ENCODE measurements at places on chromosomes 4 and X.

GRCh38 chr4:73821325-73821724 is 15.2 kb upstream of the CXCL6 start:
- no peaks in the 10 kb centered on the region for H3K27me3 ChIP-seq
- DNase-seq = no peak
- H3K27ac ChIP-seq = no peak overlapping the region
- H3K36me3 ChIP-seq = peaks cover 7% of the 10 kb centered on the region
- peaks cover 44% of the 10 kb centered on the region for H3K4me1 ChIP-seq

DNA sequence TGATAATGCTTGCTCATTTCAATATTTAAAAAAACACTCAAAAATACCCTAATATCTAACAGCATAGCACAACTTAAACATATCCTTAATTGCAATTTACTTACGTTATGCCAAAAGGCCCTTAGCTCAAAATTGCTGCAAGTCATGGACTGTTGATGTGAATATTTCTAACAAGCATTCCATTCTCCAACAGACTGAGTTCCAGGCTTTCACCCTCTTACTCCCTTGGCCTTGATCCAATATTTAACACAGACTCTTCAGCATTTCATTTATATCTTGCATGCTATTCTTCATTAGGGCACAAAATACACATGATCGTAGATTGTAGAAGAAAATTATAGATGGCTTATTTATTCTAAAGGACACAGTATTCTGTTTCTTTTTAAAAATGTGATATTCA is 96.5 kb downstream of the RNF150 start:
- no peak overlapping the region for H3K4me3 ChIP-seq
- no peaks in the 10 kb centered on the region for H3K4me1 ChIP-seq
- DNase-seq = no peak
- no peaks in the 10 kb centered on the region for H3K36me3 ChIP-seq
- no peak overlapping the region for H3K27ac ChIP-seq

- H3K27me3 ChIP-seq = no peaks in the 10 kb centered on the region
- H3K27ac ChIP-seq = peak overlapping the region; percentile 72
- peaks cover 11% of the 10 kb centered on the region for H3K4me1 ChIP-seq
- DNase-seq = peak; percentile 59
Observed at GRCh38 chr4:95129821-95130311, 372.1 kb downstream of the BMPR1B start.

GRCh38 chr4:7616193-7616592 is 181.5 kb upstream of the PSAPL1 start:
- no peak for DNase-seq
- H3K36me3 ChIP-seq = no peaks in the 10 kb centered on the region
- H3K27ac ChIP-seq = no peak overlapping the region
- H3K27me3 ChIP-seq = peaks cover 18% of the 10 kb centered on the region
- no peaks in the 10 kb centered on the region for H3K4me1 ChIP-seq

GRCh38 chr4:145045180-145045579 is 52.8 kb downstream of the ANAPC10 start:
- H3K36me3 ChIP-seq = no peaks in the 10 kb centered on the region
- no peaks in the 10 kb centered on the region for H3K4me1 ChIP-seq
- no peak for DNase-seq
- H3K27ac ChIP-seq = no peak overlapping the region

DNA sequence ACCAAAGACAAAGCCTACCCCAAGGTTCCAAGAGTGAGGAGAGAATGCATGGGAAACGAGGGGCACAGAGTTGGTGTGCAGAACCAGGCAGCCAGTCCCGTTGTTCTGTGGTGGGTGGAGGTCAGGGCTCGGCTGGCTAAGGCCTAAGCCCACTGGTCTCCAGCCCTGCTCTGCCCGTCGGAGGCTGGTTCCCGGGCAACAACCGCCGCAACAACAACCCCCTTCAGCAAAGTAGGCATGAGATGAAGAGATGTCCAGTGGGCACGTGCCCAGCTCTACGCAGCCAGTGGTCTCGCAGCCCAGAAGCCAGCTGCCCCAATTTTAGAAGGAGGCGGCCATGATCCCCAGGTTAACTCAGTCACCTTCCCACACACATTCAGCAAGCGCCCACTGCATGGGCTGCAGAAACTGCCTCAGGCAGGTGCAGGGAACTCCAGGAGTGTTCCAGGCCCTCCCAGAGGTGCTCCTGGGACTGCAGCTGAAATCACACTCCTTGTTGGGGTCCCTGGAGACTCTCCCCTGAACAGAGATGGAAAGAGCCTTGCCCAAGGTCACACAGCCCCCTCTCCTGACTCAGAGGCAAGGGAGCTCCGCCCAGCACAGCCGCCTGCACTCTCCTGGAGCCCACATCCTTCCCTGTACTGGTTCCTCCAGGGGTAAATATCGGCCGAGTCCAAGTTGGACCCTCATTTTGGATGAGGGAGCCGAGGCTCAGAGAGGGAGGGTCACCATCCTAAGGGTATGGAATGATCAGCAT is 25.4 kb upstream of the HTRA3 start:
- peaks cover 5% of the 10 kb centered on the region for H3K36me3 ChIP-seq
- H3K4me3 ChIP-seq = no peak overlapping the region
- peaks cover 18% of the 10 kb centered on the region for H3K27me3 ChIP-seq
- no peak for DNase-seq

DNA sequence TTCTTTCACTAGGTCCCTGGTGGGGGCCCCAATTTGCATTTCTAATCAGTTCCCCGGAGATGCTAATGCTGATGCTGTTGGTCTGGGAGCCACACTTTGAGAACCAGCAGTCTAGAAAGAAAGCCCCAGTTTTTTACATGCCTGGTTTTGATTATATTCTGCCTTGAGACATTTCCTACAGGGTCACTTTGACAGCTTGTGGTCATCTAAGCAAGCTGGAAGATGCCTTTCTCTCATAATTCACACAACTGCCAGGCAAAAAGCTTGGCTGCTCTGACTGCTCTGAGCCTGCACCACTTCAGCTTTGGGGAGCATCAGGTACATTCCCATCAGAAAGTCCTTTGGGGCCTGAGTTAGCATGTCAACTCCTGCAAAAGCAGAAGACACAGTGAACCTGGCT is 5.9 kb upstream of the PLAC1 start:
- no peaks in the 10 kb centered on the region for H3K36me3 ChIP-seq
- no peak for DNase-seq
- no peak overlapping the region for H3K4me3 ChIP-seq
- H3K27me3 ChIP-seq = no peaks in the 10 kb centered on the region

GRCh38 chrX:38806875-38807621 is 5.8 kb downstream of the MID1IP1 start:
- DNase-seq = no peak
- peak overlapping the region; percentile 97 for H3K4me3 ChIP-seq
- peaks cover 52% of the 10 kb centered on the region for H3K36me3 ChIP-seq

DNA sequence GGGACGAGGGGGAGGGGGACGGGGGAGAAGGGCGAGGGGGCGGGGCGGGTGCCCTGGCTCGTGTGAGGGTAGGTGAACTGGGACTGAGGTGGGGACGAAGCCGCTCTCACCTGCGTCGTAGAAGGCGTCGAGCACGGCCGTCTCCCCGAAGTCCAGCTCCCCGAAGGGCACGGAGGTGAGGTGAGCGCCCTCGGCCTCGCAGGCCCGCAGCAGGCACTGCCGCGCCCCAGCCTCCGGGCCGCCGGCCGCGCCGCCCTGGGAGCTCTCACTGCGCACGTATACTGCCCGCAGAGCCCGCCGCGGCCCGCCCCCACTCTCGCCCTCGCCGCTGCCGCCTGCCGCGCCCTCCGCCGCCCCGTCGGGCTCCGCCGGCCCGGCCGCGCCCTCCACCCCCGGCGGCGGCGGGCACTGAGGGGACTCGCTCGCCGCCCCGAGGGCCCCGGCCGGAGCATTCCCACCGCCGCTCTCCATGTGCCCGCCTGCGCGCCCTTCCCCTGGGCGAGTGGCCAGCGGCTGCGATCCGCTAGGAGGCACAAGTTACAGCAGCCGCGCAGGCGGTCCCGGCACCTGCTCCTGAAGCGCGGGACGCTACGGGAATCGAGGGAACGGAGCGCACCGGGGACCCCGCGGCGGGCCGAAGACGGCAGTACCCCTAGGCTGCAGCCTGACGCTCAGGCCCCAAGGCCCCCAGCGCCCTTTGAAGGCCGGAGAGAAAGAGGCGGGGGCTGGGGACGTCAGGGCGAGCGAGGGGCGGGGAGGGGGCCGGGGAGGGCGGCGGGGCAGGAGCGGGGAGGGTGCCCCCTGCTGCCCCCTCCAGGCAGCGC is at the start of gene MAP3K15:
Gene MAP3K15, minus strand, starts transcription at position 718 of the 824 bp plus-strand sequence. Its CDS starts 247 bp downstream, at position 471.
- H3K4me1 ChIP-seq = no peaks in the 10 kb centered on the region
- no peak within 1 kb of the TSS for H3K27ac ChIP-seq
- DNase-seq = peak; percentile 69
- H3K27me3 ChIP-seq = peaks cover 21% of the 10 kb centered on the region
- H3K4me3 ChIP-seq = peak within 1 kb of the TSS; percentile 80
- peaks cover 9% of the 10 kb centered on the region for H3K36me3 ChIP-seq

DNA sequence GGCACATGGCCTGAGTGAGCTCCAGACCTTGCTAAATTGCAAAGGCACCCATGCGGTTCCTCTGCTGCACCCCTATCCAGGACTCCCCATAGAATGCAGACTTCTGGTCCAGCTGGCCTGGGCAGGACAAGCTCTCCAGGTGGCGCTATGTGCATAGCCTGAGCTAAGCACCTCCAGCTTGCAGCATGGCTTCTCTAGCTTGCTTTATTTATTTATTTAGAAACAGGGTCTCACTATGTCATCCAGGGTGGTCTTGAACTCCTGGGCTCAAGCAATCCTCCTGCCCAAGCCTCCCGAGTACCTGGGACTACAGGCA is 5.5 kb upstream of the WFS1 start:
- H3K27me3 ChIP-seq = peaks cover 67% of the 10 kb centered on the region
- peaks cover 2% of the 10 kb centered on the region for H3K36me3 ChIP-seq
- no peaks in the 10 kb centered on the region for H3K4me1 ChIP-seq
- no peak overlapping the region for H3K4me3 ChIP-seq
- DNase-seq = peak; percentile 32

DNA sequence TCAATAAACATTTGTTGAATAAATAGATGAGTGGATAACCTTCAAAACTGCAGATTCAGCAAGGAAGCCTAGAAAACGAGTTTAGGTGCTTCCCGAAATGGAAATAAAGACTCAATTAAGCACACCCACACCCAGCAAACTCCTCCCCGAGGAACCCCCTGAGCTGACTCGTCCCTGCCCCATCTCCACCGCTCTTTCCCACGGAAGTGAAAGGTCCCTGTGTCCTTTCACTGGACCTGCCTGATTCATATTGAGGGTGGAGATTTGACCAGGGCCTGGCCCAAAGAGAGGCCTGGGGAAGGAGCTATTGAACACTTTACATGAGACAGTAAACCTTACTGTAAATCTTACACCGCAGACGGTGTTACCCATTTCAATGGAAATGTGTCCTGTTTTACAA is 129.1 kb downstream of the CPZ start:
- no peak overlapping the region for H3K27ac ChIP-seq
- no peak for DNase-seq
- no peaks in the 10 kb centered on the region for H3K4me1 ChIP-seq
- H3K36me3 ChIP-seq = peaks cover 6% of the 10 kb centered on the region
- H3K4me3 ChIP-seq = no peak overlapping the region

DNA sequence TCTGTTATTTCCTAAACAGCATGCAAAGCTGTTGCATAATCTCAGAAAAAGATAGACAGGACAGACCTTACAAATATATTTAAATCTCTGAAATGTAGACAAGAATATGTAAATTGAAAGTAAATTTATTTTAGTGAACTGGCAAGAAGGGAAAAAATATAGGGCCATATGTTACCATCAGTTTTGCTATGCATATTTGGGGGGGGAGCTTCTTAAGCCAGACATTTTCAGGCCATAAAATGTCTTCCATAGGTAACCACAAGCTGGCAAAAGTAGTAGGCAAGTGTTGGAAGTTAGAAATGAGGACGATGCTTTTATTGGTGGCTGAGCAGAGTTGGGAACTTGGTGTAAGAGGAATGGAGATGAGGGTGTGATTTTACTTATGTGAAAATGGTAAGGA is 272.0 kb upstream of the CXXC4 start:
- no peak for DNase-seq
- H3K36me3 ChIP-seq = no peaks in the 10 kb centered on the region
- no peak overlapping the region for H3K27ac ChIP-seq

DNA sequence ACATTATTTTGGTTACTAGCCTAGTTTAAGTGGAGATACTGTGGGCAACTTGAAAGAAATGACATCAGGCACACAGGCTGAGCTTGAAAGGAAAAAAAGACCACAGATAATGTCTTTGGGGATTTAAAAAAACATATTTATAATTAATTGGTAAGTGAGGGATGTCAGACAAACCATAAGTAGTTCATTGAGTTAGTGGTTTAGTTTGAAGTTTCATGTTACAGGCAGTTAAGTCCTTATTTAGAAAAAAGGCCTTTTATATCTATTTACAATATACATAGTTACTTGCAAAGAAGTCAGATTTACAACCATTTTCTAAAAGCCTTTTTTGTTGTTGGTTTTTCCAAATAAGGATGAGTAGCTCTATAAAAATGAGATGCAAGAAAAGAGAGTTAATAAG is 89.2 kb downstream of the CDS1 start:
- H3K4me3 ChIP-seq = no peak overlapping the region
- peaks cover 3% of the 10 kb centered on the region for H3K36me3 ChIP-seq
- peaks cover 8% of the 10 kb centered on the region for H3K4me1 ChIP-seq
- H3K27ac ChIP-seq = no peak overlapping the region

DNA sequence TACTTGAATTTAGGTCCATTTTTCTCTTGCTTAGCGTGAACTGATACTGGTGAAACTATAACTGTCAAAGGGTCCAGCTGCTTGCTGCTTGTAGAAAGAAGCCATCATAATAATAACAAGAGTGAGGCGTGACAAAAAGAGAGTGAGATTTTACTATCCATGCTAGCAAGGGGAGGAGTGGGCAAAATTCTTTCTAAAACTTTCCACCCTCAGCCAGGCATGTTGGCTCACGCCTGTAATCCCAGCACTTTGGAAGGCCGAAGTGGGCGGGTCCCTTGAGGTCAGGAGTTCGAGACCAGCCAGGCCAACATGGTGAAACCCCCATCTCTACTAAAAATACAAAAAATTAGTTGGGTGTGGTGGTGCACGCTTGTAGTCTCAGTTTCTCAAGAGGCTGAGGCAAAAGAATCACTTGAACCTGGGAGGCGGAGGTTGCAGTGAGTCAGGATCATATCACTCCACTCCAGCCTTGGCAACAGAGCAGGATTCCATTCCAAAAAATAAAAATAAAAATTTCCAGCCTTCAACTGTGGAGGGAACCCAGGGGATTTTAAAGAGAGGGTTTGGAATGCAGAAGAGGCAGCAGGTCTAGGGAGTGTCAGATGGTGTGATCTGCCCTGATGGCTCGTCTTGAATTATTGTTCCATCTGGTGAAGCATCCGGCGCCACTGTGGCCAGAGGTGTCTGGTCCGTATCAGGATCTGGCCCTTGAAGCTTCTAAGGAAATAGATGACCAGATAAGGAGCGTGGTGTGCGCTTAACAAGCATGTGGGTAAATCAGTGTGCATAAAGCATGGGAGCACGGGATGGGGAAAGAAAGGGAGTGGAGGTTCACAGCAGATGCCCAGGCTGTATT is 51.8 kb downstream of the LRP2BP start:
- peaks cover 5% of the 10 kb centered on the region for H3K36me3 ChIP-seq
- H3K4me3 ChIP-seq = no peak overlapping the region
- DNase-seq = no peak
- H3K4me1 ChIP-seq = no peaks in the 10 kb centered on the region

- H3K4me1 ChIP-seq = no peaks in the 10 kb centered on the region
- DNase-seq = no peak
- H3K27me3 ChIP-seq = no peaks in the 10 kb centered on the region
- no peaks in the 10 kb centered on the region for H3K36me3 ChIP-seq
- H3K4me3 ChIP-seq = no peak overlapping the region
Observed at GRCh38 chr4:157957905-157958304, 214.9 kb downstream of the GASK1B start.

All from Calu3 (cell line).